Glomerular endothelial cell (primary cell): ENCODE measurements at places on chromosomes 3 and 15.

GRCh38 chr3:152444029-152444641, 175.4 kb downstream of the MBNL1 start:
- DNase-seq = peak; percentile 50

DNA sequence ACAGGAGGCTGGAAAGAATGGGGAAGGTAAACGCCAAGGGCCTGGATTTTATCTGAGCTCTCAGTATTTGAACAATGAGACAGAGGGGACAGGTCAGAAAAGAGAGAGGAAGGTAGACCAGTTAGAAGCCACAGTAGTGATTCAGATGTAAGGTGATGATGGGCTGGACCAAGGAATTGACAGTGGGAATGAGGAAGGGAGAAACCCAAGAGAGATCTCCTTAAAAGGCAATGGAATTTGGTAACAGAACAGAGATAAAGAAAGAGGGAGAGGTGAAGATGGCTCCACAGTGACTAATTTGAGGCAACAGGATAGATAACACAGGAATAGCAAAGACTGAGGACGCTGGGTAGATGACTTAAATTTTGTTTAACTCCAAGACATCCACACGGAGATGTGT, 11.4 kb upstream of the HEG1 start:
- no peak for DNase-seq

DNA sequence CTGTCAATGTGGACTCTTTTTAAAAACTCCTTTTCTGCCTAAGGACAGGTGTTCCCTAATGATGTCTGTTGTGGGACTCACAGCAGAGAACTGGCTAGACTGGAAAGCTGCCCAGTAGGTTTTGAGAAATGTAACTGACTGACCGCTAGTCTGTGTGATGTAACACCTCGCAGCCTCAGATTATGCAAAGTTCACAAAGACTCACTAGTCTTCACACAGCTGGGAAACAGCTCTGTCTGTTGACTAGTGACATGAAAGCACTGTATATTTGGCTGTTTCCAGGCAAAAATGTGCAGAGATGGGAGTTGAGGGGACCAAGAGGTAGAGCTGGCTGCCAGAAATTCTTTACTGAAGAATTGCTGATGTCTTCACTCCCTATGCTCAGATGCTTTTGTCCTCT, 10.3 kb downstream of the PDZRN3 start:
- no peak for DNase-seq

GRCh38 chr3:191379446-191379845, 49.1 kb upstream of the UTS2B start:
- DNase-seq = no peak

DNA sequence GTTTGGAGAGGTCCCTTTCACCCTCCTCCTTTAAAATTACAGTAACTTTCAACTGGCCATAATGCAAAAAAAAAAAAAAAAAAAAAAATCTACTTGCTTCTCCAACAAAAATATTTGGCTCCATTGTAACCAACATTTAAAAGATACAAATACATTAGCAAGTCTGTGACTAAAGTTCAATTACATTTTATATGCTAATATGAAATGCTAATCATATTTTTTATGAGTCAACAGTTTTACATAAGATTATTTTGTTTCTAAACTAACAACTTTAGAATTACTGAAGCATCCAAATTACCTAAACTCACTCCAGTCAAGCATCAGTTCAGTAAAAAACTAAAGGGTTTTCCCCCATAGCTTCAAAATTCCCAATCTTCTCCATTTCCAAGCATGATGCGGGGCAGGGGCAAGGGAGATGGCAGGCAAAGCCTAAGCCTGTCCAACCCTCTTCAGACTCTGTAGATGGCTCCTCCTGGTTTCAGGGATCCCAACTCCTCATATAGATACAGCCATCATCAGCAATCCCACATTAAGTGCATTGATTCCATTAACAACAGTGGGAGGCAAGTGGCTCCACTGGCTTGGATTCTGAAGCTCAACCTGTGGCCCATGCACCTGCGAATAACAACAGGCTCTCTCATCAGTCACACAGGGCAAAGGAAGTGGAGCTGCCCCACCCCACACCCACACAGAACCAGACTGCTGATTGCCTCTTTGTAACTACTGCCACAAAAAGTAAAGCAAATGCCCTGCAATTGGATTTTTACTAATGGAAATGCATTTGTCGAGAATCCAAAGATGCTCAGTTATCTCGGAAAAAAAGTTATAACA, 15.0 kb downstream of the SFMBT1 start:
- DNase-seq = no peak

GRCh38 chr15:74628199-74628598, 12.6 kb downstream of the CLK3 start:
- no peak for DNase-seq
